ENCODE measurements at places on chromosomes 7 and 10. TPM values are rescaled to one million over a fixed set of nuclear protein-coding genes. Genes with fewer than 3 reads are reported as not detected.

DNA sequence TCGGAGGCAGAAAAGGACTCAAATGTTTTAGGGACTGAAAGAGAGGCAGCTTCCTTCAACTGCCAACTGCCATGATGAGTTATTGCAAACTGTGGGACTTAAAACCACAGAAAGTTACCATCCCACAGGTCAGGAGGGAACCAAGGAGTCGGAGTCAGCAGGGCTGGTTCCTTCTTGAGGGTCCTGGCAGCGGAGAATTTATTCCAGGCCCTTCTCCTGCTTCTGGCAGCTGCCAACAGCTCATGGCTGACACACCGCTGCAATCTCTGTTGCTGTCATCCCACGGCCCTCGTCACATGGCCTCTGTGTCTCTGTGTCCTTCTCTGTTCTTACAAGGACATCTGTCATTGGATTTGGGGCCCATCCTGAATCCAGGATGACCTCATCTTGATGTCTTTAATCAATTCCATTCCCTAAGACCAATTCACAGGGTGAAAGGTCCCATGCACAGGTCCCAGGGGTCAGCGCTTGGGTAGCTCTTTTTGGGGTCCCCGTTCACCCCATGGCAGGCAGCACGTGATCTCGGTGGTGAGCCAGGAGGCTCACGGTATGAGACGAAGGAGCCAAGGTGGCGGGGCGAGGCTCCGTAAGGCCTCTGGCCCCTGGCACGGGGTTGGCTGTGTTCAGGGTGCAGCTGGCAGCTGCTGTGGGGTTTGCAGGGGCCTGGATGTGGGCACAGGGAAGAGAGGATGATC is 27.4 kb upstream of the PSMG3 start:
- DNase-seq: no peak

- DNase-seq: no peak
Measured at GRCh38 chr10:4306871-4307270, 519.1 kb upstream of the AKR1E2 start.

Gene AOAH
- polyA plus RNA-seq: 2.0 TPM

DNA sequence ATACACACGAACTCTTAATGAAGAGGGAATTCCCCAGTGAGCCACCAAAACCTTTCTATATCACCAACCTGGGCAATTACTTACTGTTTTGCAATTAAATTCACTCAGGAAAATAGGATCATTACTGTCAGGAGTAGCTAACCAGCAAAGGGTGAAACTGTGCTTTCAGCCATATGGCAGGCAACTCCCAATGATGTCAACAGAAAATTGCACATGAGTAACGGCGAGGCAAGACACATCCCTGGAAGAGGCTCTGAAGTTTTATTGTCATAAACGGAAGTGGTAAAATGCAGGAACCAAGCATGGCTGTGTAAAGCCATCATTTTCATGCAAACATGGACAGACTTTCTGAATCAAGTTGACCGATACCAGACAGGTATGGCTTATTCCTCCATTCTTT is 548.9 kb upstream of the AUTS2 start:
- DNase-seq: no peak

Gene ITIH2
- polyA plus RNA-seq: not detected

Gene GJD4
- polyA plus RNA-seq: not detected

Gene PRPS1L1
- not detected for polyA plus RNA-seq

GRCh38 chr7:124489925-124490324 is 275.7 kb downstream of the GPR37 start:
- no peak for DNase-seq

DNA sequence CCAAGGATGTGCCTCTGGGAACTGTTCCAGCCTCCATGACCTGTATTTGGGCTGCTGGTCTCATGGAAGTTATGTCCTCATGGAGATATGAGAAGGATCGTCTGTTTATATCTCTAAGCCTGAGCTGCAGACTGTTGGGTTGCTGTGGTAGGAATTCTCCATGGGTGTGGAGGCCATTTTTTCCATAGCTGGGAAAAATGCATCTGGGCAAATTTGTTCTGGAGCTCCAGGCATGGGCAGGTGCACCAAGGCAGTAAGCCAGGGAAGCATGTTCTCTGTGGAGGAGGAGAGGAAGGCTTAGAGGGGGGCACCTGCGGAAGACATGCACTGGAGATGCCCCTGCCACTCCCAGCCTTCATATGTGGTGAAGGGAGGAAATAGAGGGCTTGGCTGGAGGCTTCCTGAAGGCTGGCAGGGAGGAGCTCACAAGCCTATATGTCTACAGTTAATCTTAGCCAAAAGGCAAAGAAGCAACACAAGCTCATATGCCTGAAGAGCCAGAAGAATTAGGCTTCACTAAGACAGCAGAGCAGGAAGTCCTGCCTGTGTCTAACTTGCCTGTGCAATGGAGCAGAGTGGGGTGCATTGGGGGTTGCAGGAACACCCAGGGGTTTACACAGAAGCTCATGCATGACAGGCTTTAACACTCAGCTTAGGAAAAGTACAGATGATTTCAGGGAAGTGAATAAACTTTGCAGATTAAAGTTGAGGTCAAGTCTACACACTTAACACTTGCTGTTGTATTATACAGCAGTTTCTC is 35.1 kb upstream of the CXCL12 start:
- no peak for DNase-seq
